ENCODE measurements at places on chromosomes 12 and 14.

GRCh38 chr12:116201908-116202307 is 75.6 kb downstream of the MED13L start:
- peak; percentile 32 for DNase-seq

- no peak for DNase-seq
Measured at GRCh38 chr12:68673788-68674187, 13.0 kb upstream of the NUP107 start.

- no peak for DNase-seq
Measured at GRCh38 chr12:9793779-9794395, 33.2 kb upstream of the CD69 start.

DNA sequence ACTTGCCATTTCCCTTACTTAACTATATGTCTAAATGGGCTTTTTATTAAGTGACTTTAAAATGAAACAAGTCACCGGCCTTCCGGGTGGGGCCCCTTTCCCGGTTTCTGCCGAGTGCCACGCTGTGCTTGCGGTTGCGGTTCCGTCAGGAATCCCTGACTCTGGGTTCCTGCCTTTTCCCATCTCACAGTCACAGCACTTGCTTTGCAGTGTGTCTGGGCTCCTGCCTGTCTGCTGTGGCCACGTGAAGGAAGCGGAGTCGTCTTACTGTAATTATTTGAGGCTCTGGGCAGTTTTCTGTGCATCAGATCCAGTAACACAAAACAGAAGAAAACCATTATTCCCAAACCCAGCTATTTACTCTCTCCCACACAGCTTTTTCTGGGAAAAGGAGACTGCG is 44.0 kb upstream of the FRMD6 start:
- peak; percentile 41 for DNase-seq

DNA sequence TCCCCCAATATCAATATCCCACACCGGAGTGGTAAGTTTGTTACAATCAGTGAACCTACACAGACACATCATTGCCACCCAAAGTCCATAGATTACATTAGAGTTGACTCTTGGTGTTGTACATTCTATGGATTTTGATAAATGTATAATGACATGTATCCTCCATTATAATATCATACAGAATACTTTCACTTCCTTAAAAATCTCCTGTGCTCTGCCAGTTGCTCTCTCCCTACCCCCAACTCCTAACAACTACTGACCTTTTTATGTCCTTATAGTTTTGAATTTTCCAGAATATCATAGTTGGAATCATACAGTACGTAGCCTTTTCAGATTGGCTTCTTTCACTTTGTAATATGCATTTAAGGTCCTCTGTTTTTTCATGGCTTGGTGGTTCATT is 48.4 kb downstream of the SLC4A8 start:
- no peak for DNase-seq

DNA sequence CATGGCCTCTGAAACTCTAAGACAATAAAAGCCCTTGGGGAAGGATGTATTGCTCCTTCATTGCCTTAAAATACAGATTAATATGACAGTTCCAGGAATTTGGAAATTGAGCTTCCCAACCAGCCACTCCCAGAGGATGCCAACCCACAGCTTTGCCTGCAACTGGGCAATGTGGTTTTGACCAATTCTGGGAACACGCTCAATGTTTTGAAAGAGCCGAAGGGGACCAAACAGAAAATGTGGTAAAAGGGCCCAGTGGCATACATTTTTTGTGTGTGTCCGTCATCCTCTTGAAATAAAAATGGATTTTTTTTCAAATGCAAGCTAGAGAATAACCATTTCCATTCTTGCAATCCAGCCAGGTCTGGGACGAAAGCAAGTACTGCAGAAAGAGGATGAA is 88.3 kb upstream of the PLEKHG7 start:
- DNase-seq: no peak

- no peak for DNase-seq
Measured at GRCh38 chr14:103680491-103681231, 34.6 kb downstream of the XRCC3 start.

DNA sequence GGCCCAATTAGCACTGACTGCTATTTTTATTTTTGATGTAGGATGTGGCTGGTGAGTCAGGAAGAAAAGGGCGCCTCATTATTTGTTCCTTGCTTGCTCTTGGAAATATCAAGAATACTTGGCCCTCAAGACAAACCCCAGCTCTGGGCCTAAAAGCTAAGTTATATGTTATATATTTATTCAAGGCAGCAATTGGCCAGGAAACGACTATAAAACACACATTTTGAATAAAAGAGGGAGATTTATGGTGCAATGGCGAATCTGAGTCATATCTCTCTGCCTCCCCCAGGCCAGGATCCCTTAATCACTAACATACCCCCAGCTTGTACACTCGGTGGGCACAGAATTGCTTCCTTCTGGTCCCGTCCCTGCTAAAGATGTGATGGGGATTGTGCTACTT is 63.3 kb downstream of the TBX5 start:
- DNase-seq: no peak

- DNase-seq: no peak
Measured at GRCh38 chr12:3432176-3432742, 58.7 kb upstream of the PRMT8 start.

GRCh38 chr12:48925304-48926011 is at the start of gene FKBP11:
TSS of gene FKBP11 (minus strand) at chr12:48925492. CDS start at chr12:48925428, 64 bp downstream.
- peak; percentile 61 for DNase-seq

- no peak for DNase-seq
Measured at GRCh38 chr14:33343016-33343415, 404.3 kb downstream of the NPAS3 start.

DNA sequence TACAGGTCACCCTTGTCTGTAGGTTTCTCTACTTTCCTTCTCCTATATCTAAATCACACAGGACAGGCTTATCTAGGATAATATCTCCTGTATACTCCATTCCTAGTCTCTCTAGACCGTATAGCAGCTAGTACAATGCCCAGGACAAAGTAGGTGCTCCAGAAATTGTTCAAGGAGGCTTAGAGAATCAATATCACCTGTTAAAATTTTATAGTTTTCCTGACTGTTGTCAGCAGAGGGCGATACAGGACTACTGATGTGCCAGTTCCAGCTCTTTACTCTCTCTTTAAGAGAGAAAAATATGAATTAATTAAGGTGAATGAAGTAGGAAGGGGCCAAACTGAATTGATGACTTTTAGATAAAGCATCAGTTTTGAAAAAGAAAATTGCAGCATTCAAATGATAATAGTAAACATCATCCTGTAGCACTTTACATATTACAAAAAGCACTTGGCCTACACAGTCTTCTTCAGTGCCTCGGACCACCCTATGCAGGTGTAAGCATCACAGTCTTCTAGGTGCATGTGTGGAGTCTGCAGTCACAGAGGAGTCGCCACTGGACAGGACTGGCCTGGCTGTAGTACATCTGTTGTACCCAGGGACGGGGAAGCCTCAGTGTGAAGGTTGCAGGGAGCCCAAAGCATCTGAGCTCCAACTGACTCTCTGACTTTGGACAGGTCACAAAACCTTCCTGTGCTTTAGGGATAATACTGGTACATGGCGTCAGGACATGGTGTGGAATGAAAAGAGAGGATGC is 61.9 kb upstream of the MAX start:
- peak; percentile 79 for DNase-seq

GRCh38 chr14:70981000-70981952 is 74.0 kb downstream of the PCNX1 start:
- no peak for DNase-seq

- DNase-seq: no peak
Measured at GRCh38 chr12:127060310-127060847, 1206.6 kb upstream of the TMEM132C start.

- DNase-seq: peak; percentile 10
Measured at GRCh38 chr14:89720741-89721729, 233.5 kb downstream of the EFCAB11 start.

- DNase-seq: no peak
Measured at GRCh38 chr12:2389079-2389790, 336.4 kb downstream of the CACNA1C start.

- no peak for DNase-seq
Measured at GRCh38 chr12:46224386-46224785, 44.5 kb downstream of the SLC38A1 start.

- DNase-seq: no peak
Measured at GRCh38 chr12:101010896-101011295, 199.1 kb downstream of the SLC5A8 start.

- DNase-seq: no peak
Measured at GRCh38 chr12:4303750-4304149, 17.3 kb upstream of the TIGAR start.

- DNase-seq: no peak
Measured at GRCh38 chr12:113072136-113072535, 15.6 kb downstream of the DTX1 start.

GRCh38 chr12:124224535-124225110 is 70.3 kb upstream of the RFLNA start:
- no peak for DNase-seq

- DNase-seq: no peak
Measured at GRCh38 chr12:122963941-122964265, 2.4 kb downstream of the ABCB9 start.

DNA sequence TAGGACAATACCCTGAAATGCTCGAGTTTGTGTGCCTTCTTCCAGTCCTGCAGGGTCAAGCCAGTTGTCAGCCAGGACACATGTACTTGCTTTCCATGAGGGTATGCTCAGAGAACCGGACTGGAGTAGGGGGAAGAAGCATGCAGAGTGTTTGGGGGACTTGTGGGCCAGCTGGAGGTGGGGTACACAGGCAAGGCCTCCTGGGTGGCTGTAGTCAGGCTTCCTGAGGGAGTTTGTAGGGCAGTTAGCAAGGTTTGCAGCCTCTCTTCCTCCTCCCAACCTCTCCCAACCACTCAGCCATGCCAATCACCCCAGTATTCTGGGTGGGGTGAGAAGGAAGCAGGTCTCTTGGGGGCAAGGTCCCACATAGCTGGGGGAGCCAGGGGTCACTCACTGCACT is 47.0 kb upstream of the RHOJ start:
- no peak for DNase-seq

GRCh38 chr12:127399451-127399850 is 867.5 kb upstream of the TMEM132C start:
- DNase-seq: no peak

Data from eye (tissue), 1 donor.